Stimulated activated CD4-positive, alpha-beta T cell treated with anti-CD3 and anti-CD28 coated beads, Interleukin-12 subunit alpha, Interleukin-12 subunit beta, amount 100 ng/mL, for 4 hours (primary cell): ENCODE measurements at places on chromosomes 11 and 22.

GRCh38 chr11:19398772-19399527 is 158.2 kb upstream of the E2F8 start:
- DNase-seq, result no peak

DNA sequence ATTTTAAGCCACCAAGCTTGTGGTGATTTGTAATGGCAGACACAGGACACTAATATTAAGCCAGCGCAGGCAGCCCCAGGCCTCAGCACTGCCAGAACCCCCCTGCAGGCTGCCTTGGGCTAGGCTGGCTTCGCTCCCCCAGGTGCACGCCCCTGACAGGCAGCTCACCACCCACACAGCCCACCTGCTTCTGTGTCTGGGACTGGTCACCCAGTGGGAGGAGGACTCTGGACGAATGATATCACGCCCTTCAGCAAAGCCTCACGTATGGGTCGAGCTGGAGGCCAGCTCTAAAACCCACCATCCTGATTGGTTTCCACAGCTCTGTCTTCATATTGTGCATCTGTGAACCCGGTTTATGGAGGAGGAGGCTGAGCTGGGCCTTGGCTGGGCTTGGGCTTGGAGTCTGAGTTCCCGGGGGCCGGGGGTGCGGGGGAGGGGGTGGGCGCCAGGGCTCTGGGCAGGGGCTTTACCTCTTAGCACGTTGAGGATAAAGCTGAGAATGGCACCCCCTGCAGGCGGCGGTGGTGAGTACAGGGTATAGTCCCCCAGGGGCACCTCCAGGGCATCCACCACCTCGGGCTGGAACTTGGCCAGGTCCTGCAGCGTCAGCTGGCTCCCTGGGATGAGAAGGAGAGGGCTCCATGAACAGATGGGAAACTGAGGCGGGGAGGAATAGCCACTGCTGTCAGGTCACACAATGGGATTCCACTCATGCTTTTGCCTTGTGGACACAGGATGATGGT is 13.8 kb downstream of the GGT5 start:
- DNase-seq, result peak; percentile 64

DNA sequence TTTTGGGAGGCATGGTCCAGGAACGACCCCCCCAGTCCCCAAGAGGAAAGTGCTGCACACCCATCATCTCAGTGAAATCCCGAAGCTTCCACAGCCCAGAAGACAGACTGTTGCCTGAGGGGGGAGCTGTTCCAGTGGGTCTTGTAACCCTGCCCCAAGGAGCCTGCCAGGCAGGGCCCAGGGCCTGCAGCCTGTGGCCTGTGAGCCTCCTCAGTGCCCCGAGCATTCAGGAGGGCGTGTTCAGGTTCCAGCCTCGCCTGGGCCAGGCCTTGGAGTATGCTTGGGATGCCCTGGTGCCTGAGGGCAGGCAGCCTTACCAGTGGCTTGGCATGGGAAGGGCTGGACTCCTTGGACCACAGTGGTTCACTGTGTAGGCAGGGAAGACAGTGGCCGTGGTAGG is 18.0 kb upstream of the CABP2 start:
- no peak for DNase-seq

DNA sequence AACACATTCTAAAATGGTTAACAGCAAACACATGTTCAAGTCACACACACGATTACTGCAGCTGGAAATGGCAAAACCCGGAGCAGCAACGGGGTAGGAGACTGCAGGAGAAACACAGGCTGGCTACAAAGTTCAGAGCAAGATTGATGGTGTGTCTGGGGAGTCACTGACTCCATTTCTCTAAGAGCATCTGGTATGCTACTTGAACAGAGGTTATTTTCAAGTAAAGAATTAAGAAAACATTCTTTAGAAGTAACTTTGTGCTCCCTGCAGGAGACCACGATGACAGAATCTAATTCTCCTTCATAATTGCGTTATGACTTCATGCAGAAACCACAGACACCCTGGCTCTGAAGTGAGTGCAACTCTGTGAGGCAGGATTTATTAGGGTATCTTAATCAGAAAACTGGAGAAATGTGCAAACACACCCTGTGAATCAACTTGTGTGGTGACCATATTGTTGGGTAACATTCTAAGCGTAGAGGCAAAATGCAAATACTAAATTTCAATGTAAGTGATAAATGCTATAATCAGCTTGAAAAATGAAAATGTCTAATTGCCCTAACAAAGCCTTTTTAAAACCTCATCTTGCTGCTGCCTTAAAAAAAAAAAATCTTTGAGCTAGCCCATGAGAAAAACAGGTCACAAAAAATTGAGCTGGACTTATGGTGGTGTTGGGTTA is 303.0 kb downstream of the CADM1 start:
- DNase-seq, result no peak
